ENCODE measurements at places on chromosomes 3 and 15. TPM values are rescaled to one million over a fixed set of nuclear protein-coding genes. Genes with fewer than 3 reads are reported as not detected.

The SERINC4 gene
- not detected for total RNA-seq

The ZNF662 gene
- total RNA-seq = 0.86 TPM

The UCN2 gene
- not detected for total RNA-seq

The LDHAL6B gene
- not detected for total RNA-seq

The SAXO2 gene
- 0.71 TPM for total RNA-seq

The COPS2 gene
- 50.2 TPM for total RNA-seq

The IQCF5 gene
- not detected for total RNA-seq

The ANKRD63 gene
- not detected for total RNA-seq

The NR1I2 gene
- total RNA-seq = not detected

The VGLL4 gene
- 11.9 TPM for total RNA-seq

The AMIGO3 gene
- total RNA-seq = 1.2 TPM

The ZBTB47 gene
- 11.0 TPM for total RNA-seq

The BCL2A1 gene
- total RNA-seq = 0.86 TPM

The CFAP100 gene
- total RNA-seq = not detected

The FILIP1L gene
- total RNA-seq = 40.1 TPM

The FOXL2NB gene
- total RNA-seq = 33.4 TPM
